ENCODE measurements at places on chromosomes 6 and 20. TPM values are rescaled to one million over a fixed set of nuclear protein-coding genes. Genes with fewer than 3 reads are reported as not detected.

Gene CAP2
- 6.7 TPM for total RNA-seq

Gene SLC35A1
- total RNA-seq, result 11.1 TPM

Gene C6orf52
- not detected for total RNA-seq

Gene SALL4
- total RNA-seq, result 218 TPM

Gene PNLDC1
- 0.12 TPM for total RNA-seq

Gene BTN2A1
- total RNA-seq, result 7.0 TPM

Gene GJA10
- total RNA-seq, result not detected

Gene DNPH1
- total RNA-seq, result 29.2 TPM

Gene MAP7
- total RNA-seq, result 47.8 TPM

Gene RIPOR3
- total RNA-seq, result 6.3 TPM

Gene SLC4A11
- total RNA-seq, result 12.1 TPM

Gene TSBP1
- total RNA-seq, result not detected

Gene COL12A1
- total RNA-seq, result 6.3 TPM

Gene MAK
- 0.50 TPM for total RNA-seq

Gene CPNE5
- total RNA-seq, result 0.12 TPM

Gene C6orf163
- total RNA-seq, result 3.1 TPM

Gene WFDC5
- not detected for total RNA-seq

Gene PRICKLE4
- total RNA-seq, result 0.66 TPM

Gene RPN2
- total RNA-seq, result 267 TPM

Gene TMC2
- total RNA-seq, result 0.12 TPM

Gene AGER
- total RNA-seq, result 2.3 TPM

Gene ELOVL4
- total RNA-seq, result 13.3 TPM

Gene PERP
- 23.7 TPM for total RNA-seq

Gene SYCP2L
- total RNA-seq, result 11.0 TPM

Gene OTOR
- not detected for total RNA-seq

Gene SLC16A10
- total RNA-seq, result 37.6 TPM

Gene OPN5
- not detected for total RNA-seq

Gene ERVFRD-1
- not detected for total RNA-seq

Gene TULP4
- 46.6 TPM for total RNA-seq
